D721Med (cell line): ENCODE measurements at places on chromosomes 3 and 15.

DNA sequence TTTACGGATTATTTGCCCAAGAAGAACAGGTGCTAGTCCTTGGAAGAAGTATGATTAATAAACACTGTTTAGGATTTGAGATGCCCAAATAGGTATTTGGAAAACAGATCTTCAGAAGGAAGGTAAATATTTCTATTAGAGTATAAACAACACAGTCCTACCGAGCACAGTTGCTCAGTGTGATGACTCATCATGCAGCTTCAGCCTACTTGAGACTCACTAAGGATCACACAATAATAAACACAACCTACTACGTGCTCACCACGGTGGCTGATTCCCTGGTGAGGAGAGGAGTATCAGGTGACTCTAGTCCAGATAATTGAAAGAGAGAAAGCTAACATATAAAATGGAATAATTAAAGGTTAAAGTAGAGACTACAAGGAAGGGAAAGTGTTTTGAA is 72.0 kb downstream of the PDZRN3 start:
- DNase-seq: no peak

DNA sequence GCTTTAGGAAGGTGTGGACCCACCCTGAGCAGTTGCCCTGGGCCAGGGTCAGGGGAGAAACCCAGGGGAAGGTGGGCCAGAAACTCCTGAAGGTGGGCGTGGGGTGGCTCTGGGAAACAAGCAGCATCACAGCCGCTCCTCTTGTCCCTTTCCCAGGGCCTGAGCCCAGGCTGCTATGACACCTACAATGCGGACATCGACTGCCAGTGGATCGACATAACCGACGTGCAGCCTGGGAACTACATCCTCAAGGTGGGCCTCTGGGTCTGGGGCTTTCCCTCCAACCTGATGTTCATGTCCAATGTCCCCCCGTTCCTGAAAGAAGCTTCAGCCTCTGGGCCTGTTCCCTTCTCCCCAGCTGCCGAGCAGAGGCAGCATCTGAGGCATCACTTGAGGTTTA is 21.4 kb downstream of the LOXL1 start:
- DNase-seq: no peak

DNA sequence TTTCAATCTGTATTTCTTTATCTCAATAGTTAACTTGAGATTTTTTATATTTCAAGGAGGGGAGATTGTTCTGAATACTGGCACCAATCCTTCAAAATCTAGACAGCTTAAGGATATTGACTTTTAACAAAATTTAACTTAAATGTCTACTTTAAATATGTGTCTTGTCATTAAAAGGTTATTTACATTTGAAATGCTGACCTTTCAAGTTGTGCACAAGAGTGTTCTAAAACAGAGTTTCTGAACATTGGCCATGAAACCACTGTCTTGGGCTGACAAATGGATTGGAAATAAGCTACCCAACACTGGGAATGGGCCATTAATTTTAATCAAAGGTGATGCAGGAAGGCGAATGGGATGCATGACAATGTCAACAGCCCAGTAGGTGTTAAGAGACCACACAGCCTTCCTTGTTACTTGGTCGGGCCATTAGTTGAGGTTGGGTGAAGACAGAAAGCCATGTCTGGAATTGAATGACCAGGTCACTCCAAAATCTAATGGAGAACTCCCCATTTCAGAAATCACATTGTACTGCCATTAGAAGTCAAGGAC is 128.5 kb downstream of the CDIN1 start:
- no peak for DNase-seq

DNA sequence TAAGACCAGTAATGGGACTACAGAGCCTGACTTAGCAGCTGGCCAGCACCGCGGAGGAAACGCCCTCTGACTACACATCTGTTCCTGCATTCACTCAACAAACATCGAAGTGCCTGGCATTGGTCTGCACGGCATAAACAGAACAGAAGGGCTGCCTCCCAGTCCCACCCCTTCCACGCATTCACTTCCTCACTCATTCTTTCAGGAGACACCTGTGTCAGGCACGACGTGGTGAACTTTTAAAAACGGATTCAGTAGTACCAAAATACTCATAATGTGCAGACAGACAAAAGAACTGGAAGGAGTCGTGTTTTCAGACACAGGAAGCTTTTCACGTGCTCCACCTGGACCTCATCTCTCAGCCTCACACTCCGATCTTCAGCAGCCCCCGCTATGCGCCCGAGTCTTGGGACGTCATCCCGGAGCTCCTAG is 123.3 kb downstream of the XXYLT1 start:
- no peak for DNase-seq

DNA sequence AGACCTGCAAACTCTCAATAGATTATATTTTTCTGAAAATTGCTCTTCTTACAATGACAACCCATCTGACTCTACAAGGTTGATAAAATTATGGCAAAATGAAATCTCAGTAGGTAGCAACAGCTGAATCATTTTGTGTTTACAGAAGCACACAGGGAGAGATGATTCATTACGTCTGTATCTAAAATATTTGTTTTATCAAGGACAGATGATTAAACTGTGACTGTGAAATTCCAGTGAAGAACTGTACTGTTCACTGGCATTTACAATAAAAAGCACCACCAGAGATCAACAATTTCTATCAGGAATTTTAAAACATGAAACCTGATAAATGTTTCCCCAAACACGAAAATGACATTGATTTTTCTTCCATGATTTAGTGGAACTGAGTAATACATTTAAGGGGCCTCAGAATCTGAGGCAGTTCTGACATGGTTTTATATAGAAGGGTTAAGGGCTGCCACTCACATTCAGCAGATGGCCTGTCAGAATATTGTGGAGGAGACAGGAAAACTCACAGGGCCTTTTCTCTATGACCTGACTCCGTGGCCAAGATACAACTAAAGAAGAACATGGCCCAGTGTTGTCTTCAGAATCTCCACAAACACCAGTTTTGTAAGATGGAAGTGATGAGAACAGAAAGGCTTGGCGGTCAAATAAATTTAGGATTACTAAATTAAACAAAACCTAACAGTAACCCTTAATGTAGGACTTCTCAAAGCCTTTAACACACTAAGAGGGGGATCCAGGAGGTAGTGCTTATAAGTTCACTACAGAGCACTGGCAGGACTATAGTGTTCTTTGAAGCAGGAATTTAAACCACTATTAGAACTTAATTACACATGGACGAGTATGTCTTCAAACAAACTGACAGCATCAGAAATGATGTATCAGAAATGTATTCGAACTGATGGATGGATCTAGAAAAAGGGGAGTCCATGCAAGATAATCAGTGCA is 25.9 kb downstream of the RAD18 start:
- DNase-seq: no peak
